ENCODE measurements at places on chromosomes 16 and 17. TPM values are rescaled to one million over a fixed set of nuclear protein-coding genes. Genes with fewer than 3 reads are reported as not detected.
A peak's percentile ranks its signal among the peaks of the same experiment; 100 is the strongest.

GRCh38 chr16:87741700-87742415 is 23.9 kb downstream of the KLHDC4 start:
- no peak for DNase-seq

GRCh38 chr17:64632606-64633005 is 29.5 kb downstream of the SMURF2 start:
- no peak for DNase-seq

GRCh38 chr17:42347198-42347597 is 41.0 kb downstream of the STAT3 start:
- DNase-seq: peak; percentile 86

DNA sequence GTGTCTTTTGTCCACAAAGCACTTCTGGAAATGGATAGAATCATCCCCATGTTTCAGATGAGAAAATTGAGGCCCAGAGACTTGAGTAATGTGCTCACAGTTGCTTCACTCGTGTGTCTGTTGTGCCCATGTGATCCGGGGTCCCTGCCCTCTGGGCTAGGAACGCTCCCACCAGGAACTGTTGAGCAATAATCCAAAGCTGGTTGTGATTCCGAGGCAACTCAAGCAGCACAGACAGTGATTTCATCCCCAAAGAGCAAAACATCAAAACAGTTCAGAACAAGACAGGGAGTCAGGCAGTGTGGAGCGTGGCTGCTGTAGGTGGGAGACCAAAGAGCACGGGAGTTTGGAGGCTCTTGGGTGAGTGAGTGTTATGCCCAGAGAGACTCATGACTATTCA is 205.0 kb upstream of the ASIC2 start:
- DNase-seq: no peak

GRCh38 chr17:81659038-81659437 is 2.7 kb upstream of the PDE6G start:
- DNase-seq: no peak

DNA sequence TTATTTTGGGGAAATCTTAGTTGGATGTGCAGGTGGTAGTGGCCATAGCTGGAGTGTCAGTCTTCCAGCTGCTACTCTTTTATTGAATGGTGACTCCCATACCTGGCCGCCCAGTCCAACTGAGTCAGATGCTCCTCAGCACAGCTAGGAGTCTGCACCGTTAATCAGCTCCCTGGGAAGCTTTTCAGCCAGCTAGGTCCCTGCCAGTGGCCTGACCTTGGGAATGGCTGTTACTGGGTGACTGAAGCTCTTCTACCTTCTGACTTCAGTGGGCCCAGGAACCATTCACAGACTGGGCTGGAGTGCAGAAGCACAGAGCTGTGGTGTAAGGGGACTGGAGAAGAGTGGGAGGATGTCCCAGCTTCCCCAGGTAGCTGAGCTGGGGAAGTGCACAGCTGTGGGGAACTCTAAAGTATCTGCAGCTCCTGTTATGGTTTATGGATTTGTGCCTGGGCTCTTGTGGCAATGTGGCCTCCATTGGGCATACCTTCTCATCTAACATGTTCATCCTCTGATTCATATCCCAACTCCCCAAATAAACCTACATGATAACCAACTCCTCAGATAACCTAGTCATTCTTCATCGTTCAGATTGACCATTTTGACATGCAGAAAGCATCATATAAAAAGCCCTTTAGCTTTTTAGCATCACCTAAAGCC is 14.0 kb downstream of the ALKBH5 start:
- no peak for DNase-seq

GRCh38 chr17:35953720-35954119 is 10.2 kb upstream of the LYZL6 start:
- DNase-seq: no peak

The RBFOX1 gene
- total RNA-seq: under 0.01 TPM

The PITPNC1 gene
- 16.9 TPM for total RNA-seq

The MIEF2 gene
- 4.6 TPM for total RNA-seq

All from RPMI7951 (cell line).